CD4-positive, alpha-beta T cell treated with Interferon alpha-2 for 1 hour (primary cell): ENCODE measurements at places on chromosomes 13 and 19.

GRCh38 chr13:26727633-26728032 lies 33.0 kb downstream of the GPR12 start:
- no peak for DNase-seq

DNA sequence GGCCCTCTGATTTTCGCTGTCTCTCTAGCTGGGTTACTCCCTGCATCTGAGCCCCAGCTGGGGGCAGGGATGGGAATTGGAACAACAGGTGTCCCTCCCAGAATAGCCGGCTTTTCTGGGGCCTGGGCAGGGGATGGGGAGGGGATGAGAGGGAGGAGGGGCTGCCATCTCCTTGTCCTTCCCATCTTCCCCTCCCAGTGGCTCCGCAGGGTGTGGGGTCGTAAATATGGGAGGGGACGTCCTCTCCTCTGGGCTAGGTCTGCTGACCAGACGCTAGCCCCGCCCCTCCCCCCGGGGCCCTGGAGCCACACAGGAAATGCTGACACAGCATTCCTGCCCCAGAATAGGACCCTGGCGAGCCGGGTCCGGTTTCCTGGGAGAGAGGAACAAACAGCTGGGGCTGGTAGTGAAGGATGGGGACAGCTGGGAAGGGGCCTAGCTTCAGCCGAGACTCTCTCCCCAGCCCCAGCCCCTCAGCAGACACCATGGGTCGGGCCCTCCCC lies 1.1 kb downstream of the RYR1 start:
- no peak for DNase-seq

GRCh38 chr19:17202249-17202648 lies 12.9 kb upstream of the USE1 start:
- DNase-seq = peak; percentile 27

GRCh38 chr19:1245494-1246264 lies 2.7 kb upstream of the MIDN start:
- no peak for DNase-seq

GRCh38 chr13:80133631-80134261 lies 207.2 kb downstream of the SPRY2 start:
- no peak for DNase-seq

DNA sequence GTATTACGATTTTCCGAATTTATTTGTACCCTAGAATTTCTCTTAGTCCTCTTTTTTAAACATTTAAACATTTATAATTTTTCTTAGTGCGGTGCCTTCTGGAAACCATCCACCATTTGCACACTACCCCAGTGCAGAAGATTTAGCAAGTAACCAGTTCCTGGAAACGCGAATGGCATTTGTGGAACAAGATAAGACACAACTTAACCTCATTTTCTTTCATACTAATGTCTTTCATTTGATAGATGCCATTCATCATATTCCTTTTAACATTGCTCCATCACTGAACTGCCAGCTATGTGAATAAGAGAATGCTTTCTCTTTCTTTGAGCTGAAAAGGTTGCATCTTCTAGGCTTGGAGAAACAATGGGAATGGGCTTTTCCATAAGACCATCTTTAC lies 6.8 kb downstream of the FRY start:
- no peak for DNase-seq

DNA sequence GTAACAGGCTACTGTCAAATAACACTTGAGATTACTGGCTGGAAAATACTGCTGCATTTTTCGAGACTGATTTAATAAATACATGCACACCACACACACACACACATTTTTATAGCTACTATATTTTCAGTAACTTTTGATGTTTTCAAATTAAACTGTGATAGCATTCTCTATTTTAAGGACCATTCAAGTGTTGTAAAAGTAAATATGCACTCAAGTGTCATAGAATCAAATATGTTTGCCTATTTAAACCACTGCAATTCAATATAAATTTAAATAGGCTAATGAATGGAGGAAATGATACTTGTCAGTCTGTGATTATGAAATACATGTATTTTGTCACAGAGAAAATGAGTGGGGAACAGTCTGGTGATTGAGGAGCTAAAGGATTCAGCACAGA lies 86.7 kb upstream of the TUBA3C start:
- DNase-seq = no peak

DNA sequence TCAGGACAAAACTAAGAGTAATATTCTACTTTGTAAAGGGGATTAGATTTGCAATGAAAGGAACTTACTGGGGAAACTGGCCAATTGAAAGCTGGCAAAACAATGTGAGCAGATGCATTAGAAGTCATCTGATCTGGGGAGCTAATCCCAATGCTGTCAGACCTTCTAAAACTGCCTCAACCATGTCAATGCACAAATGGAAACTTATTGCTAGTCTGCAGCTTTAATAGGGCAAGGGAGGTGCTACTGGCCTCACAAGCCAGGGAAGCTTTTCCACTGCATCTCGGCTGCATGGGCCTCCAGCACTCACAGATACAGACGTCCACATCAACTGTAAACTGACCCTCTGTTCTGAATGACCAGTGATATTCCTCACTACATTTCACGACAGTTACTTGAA lies 154.2 kb downstream of the LHFPL6 start:
- no peak for DNase-seq

- DNase-seq = no peak
Observed at GRCh38 chr19:2255112-2255845, 938 bp downstream of the JSRP1 start.

DNA sequence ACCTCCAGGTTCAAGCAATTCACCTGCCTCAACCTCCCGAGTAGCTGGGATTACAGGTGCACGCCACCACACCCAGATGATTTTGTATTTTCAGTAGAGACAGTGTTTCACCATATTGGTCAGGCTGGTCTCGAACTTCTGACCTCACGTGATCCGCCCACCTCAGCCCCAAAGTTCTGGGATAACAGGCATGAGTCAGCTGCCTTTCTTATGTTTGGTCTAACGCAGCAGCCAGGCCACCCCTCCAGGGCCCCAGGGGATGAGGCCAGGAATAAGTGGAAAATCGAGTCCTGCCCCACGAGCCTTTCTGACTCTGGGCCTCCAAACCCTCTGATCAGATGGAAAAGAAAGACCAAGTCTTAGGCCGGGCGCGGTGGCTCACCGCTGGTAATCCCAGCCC lies 44.5 kb downstream of the CERS4 start:
- DNase-seq = no peak
